ENCODE measurements at places on chromosomes 2 and 18. TPM values are rescaled to one million over a fixed set of nuclear protein-coding genes. Genes with fewer than 3 reads are reported as not detected.

DNA sequence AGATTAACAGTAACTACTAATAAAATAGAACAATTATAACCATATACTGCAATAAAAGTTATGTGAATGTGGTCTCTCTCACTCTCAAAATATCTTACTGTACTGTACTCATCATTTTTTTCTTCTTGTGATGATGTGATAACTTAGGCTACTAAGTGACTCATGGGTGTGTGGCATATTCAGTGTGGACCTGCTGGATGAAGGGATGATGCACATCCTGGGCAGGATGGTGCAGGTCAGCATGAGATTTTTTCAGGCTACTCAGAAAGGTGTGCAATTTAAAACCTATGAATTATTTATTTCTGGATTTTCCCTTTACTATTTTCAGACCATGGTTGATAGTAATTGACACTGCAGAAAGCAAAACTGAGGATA is 90.7 kb downstream of the NCKAP5 start:
- no peak overlapping the region for H3K4me3 ChIP-seq
- H3K36me3 ChIP-seq: no peaks in the 10 kb centered on the region
- H3K27ac ChIP-seq: no peak overlapping the region

DNA sequence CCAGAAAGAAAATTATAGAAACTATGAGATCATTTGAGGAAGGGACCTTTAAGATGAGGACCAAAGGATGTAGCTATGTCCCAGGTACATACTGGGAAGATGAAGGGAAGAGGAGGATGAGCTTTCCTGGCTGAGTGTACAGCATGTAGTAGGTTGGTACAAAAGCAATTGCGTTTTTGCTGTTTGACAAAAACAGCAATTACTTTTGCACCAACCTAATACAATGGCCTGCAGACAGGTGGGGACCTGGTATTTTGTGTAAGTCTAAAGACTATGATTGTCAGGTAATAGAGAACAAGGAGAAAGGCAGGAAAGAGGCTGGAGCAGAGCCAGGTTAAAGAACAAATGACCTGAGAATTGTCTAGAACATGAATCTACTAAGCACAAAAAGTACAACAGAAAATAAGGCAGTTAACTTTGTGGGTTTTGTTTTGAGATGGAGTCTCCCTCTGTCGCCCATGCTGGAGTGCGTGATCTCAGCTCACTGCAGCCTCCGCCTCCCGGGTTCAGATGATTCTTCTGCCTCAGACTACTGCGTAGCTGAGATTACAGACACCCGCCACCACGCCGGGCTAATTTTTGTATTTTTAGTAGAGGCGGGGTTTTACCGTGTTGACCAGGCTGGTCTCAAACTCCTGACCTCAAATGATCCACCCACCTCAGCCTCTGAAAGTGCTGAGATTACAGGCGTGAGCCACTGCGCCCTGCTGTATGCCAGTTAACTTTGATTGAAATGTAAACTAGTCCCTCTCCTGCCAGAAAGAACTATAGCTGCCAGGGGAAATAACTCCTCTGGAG is 3.2 kb upstream of the TGOLN2 start:
- no peak for DNase-seq
- H3K4me1 ChIP-seq: peaks cover 11% of the 10 kb centered on the region
- no peak overlapping the region for H3K27ac ChIP-seq
- no peak overlapping the region for H3K4me3 ChIP-seq

Gene ZNF521
- total RNA-seq: 57.4 TPM

Gene IL1F10
- not detected for total RNA-seq

Gene ABCG8
- total RNA-seq: 1.1 TPM
